ENCODE measurements at places on chromosomes 12 and 14.

GRCh38 chr12:78229591-78230101 is 399.0 kb downstream of the NAV3 start:
- DNase-seq: peak; percentile 4

GRCh38 chr14:90248594-90248993 is 7.8 kb upstream of the PSMC1 start:
- DNase-seq: no peak

DNA sequence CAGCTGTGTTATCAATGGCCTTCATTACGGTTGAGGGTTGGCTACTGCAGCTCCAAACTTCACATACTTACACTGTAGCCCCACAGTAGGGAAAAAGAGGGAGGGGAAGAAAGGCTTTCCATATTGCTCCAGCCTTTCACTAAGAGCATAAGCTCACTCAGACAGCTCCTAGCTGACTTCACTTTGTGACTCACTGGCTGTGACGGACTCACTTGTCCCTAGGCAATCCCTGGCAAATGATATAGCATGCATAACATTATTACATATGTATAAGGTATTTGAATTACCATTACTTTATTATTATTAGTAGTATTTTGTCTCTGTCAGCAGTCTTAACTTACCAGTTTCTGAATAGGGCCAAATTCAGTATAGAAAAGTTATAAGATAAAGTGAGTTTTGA is 350.7 kb downstream of the RMST start:
- DNase-seq: no peak

- no peak for DNase-seq
Observed at GRCh38 chr14:70871863-70872677, 35.2 kb upstream of the PCNX1 start.

DNA sequence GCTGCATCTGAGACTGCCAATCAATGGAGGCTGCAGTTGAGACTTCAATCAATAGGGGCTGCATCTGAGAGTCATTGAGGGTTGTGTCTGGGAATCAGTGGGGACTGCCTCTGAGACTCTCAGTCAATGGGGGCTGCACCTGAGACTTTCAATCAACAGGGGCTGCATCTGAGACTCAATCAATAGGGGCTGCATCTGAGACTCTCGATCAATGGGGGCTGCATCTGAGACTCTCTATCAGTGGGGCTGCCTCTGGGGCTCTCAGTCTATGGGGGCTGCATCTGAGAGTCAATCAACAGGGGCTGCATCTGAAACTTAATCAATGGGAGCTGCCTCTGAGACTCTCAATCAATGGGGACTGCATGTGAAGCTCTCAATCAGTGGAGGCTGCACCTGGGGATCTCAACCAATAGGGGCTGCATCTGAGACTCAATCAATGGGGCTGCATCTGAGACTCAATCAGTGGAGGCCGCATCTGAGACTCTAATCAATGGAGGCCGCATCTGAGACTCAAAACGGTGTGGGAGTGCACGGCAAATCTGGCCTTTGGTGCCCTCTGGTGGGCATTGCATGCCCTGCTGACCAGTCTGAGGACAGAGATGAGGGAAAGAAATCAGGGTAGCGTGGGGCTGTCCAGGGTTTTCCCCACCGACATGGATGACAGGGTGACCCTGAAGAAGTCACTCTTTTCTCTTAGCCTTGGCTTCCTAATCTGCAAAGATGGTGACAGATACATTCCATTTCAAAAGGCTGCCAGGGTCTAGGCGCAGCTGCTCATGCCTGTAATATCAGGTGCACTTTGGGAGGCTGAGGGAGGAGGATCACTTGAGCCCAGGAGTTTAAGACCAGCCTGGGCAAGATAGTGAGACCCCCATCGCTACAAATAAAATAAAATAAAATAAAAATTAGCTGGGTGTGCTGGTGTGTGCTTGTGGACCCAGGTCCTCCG is 41.3 kb upstream of the EIF5 start:
- DNase-seq: peak; percentile 76

Data from CD14-positive monocyte (primary cell).